Stimulated activated CD4-positive, alpha-beta T cell treated with anti-CD3 and anti-CD28 coated beads, Interleukin-1b, Interleukin-23, amount 100 ng/mL, for 4 hours (primary cell): ENCODE measurements at places on chromosomes 2 and 18.

DNA sequence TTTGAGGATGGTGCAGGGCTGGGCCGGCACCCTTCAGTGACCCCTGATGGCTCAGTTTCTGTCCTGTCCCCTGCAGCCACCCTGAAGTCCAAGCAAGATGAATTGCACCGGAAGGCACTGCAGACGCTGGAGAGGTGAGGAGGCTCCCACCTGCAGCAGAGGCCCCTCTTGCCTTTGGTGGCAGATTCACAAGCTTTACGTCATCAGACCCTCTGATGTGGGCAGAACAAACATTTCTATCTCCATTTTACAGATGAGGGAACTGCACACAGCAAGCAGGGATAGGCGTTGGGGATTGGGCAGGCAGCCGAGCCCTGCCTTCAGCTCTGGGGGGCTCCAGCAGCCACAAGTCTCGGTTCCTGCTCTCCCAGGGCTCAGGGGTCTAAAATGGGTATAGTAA, 107.7 kb upstream of the MCFD2 start:
- no peak for DNase-seq

DNA sequence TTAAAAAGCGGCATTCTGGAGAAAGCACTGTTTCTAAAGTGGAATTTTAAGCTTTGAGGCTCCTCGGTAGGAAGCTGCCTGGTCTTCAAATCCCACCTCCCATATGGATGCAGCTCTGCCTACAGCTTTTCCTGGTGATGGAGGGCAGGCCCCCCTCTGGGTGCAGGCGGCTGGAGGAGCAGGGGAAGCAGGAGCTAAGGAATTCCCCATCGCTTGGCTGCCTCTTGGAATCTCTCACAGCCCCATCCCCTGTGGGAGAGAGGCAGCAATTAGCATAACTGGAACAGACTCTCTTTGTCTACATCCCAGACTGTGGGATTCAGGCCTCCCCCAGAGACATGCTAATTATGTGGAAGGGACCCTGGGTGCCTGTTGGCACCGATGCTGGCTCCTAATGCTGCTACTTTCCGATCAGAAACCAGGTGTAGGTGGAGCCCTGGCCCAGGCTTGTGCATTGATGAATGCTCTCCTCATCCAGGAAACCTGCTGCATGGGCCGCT, 51.3 kb downstream of the LIPG start:
- no peak for DNase-seq

DNA sequence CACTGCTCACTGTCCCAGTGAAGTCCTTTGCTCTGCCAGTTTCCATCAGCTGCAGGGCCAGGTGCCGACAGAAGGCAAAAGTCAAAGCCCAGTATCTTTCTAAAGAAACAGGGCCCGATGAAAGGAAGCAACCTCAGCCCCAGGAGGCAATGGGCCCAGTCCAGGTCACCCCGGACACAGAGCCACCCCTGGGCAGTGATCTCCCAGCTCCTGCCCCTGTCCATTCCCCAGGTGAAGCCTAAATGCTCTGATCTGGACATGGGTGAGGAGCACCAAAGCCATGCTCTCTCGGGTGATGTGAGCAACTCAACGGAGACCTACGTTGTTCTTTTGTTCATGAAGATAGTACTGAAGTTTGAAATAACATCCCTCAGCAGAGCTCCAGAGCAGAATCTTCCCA, 61.6 kb downstream of the HDAC4 start:
- no peak for DNase-seq

- no peak for DNase-seq
Measured at GRCh38 chr2:55965966-55966365, 42.4 kb upstream of the EFEMP1 start.

GRCh38 chr2:239225871-239226561, 174.8 kb downstream of the HDAC4 start:
- DNase-seq, result no peak

- no peak for DNase-seq
Measured at GRCh38 chr18:49768051-49768391, 45.3 kb downstream of the ACAA2 start.

DNA sequence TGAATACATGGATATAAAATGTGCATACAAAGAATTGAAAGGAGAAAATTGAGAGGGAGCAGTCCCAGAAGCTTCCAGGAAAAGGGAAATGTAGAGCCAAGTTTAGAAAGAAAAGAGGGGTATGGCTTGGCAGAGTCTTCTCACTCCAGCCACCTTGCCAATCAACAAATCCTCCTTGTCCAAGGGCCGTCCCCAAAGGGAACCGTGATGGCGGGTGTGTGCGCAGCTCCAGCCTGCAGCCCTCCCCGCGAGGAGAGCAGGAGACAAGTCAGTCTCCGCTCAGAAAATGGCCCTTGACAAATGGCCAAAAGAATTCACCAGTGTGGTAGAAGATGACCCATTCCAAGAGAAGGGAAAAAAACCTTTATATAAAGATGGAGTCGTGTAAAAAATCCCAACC, 448.3 kb upstream of the POU3F3 start:
- no peak for DNase-seq

DNA sequence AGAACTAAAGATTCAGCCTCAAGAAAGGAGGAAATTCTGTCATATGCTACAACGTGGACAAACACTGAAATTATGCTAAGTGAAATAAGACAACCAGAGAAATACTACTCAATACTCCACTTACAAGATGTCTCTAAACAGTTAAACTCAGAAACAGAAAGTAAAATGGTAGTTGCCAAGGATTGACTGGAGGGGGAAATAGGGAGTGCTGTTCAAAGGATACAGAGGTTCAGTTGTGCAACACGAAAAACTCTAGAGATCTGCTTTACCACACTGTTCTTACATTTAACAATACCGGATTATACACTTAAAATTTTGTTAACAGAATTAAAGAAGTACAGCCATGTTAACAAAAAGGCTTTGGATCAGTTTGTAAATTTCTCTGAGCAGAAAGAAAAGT, 39.8 kb upstream of the C2orf15 start:
- no peak for DNase-seq

DNA sequence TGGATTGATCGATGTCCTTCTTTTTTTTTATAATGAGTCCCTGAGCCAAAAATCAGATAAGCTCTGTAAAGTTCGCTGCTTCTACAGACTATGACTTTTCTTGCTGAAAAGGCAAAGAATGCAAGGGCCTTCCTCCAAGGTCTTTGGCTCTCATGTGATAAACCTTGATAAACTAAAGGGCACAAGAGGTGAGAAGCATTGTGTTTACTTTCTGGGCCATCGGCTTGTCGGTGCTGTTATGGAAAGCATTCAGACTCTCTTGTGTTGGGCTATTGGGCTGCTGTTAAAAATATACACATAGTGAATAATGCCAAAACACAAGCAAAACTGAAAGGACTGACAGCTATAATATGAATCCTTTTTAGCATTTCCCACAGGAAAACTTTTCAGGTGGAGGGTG, 472.4 kb upstream of the SPHKAP start:
- no peak for DNase-seq

- DNase-seq, result no peak
Measured at GRCh38 chr2:96916156-96916630, 46.3 kb upstream of the SEMA4C start.

DNA sequence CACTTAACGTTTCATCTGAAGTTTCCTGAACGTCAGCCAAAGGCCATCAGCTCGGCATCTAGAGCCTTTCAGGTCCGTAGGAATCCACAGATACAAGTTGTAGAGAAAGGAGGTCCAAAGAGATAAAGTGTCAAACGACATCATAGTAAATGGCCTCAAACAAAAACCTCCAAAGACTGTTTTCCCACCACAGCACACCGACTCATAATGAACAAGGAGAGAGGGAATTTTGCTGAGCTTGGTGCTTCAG, 150.3 kb downstream of the PXDN start:
- DNase-seq, result no peak

GRCh38 chr18:36296650-36297416, 680 bp upstream of the FHOD3 start:
- DNase-seq, result no peak

DNA sequence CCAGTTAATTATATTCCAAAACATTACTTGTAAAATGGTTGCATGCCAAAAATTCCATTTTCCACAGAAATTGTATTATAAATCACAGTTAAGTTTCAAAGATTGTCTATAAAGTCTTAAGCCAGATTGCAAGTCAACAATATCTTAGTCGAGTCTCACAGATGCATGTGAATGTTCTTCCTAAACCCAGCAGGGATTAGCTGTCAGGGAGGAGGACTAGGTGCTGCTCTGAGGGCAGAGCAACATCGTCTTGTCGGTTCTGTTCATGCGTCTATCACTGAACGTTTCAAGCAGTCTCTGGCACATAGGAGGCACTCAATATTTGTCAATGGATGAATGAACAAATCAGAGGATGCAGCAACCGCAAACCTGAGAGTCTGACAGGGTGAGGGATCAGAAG, 27.0 kb downstream of the EPB41L3 start:
- DNase-seq, result no peak

DNA sequence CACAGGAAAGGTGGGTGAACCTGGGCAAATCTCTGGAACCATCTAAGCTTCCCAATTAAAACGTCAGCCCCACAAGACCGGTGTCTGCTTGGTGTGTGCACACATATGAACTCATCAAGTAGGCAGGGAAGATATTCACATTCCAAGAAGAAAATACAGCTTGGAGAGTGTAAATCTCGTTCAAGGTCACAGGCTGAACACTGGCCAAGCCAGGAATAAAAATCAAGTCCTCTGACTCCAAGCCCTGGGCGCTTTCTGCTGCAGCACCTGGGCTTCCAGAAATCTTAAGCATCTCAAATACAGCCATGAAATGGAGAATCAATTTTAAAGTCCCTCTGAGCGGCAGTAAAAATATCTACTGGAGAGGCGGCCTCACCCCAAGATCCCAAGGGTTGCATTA, 150.9 kb downstream of the TWIST2 start:
- no peak for DNase-seq

DNA sequence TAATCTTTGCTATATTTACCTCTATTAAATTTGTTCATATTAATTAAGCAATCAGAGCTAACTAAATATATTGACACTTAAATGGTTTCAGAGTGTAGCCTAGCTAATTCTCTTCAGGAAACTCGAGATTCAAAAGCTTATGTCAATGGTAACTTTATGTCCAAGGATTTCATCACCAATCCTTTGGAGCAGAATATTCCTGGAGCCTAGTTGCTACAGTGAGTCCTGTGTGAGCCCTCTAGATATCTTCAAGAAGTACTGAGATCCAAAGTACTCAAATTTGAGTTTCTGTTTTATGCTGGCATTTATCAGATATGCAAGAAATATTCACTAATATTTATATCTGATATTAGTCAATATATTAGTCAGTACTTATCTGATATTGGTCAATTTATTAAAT, 31.3 kb downstream of the DTNA start:
- no peak for DNase-seq

DNA sequence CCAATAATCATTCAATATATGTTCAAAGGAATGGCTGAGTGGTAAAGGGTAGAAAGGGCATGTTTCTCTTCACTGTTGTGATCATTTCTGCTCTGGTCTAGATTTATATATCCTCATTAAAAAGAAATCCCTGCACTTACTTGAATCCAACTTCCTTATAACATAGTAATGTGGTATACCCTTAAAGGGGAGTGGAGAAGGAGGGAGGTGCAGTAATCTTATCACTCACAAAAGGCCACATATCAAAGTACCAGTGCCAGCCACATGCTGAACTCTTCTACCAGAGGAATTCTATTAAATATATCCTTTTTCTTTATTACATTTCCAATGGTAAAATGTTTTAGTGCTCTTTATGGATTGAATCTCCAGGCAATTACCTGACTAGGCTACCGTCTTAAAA, 3.3 kb downstream of the KATNAL2 start:
- DNase-seq, result no peak

DNA sequence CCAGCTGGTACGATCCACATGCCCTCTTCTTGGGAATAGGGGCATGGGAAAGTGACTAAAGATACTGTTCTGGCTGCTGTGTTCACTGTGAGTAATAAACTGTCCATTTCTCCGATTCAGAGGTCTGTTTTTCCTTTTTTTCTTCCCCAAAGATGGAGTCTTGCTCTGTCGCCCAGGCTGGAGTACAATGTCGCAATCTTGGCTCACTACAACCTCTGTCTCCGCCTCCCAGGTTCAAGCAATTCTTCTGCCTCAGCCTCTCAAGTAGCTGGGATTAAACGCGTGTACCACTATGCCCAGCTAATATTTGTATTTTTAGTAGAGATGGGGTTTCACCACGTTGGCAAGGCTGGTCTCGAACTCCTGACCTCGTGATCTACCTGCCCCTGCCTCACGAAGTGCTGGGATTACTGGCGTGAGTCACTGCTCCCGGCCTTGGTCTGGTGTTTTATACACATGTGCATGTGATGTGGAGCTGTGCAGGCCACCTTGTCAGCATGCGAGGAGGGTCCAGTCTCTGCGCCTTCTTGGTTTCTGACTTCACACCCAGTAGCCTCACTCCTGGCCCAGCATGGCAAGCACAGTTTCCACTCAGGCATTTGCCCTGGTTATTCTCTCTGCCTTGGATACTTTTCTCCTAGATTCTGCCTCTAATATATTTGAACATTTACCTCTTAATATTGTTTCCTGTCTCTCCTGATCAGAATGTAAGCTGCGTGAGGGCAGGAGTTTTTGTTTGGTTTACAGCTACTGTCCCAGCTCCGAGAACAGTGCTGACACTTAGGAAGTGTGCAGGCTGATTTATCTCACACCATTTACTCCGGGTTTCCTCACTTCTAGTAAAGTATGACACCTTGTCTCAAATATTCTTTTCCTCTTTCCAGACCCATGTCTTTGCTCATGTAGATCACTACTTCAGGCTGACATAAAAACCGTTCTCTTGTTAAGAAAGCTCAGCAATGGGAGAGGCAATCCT, 19.7 kb downstream of the PTPN18 start:
- DNase-seq, result no peak
